ENCODE measurements at places on chromosomes 1 and 21.

DNA sequence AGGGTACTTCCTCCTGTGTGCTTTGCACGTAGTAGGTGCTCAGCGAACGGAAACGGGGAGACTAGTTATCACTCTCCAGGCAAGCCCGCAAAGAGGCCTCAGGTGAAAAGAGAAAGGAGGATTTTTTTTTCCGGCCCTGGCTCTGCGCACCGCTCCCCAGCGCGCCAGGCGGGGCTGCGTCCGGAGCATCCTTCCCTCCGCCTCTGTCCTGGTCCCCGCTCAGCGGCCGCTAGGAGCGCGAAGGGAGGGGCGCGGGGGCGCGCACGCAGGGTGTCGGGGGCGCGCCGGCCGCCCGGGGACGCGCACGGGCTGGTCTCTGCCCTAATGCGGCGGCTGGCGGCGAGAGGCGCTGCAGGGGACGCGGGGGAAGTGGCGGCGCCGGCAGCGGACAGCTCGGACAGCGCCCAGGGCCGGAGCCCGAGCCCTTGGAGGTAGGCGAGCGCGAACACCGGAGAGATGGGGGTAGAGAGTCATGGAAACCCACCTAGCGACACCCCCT lies 42.3 kb upstream of the NFASC start:
- peak; percentile 69 for DNase-seq

GRCh38 chr1:58333511-58333910 lies 213.0 kb downstream of the OMA1 start:
- DNase-seq: no peak

- DNase-seq: no peak
Observed at GRCh38 chr1:59816318-59816878, 1.6 kb downstream of the HOOK1 start.

DNA sequence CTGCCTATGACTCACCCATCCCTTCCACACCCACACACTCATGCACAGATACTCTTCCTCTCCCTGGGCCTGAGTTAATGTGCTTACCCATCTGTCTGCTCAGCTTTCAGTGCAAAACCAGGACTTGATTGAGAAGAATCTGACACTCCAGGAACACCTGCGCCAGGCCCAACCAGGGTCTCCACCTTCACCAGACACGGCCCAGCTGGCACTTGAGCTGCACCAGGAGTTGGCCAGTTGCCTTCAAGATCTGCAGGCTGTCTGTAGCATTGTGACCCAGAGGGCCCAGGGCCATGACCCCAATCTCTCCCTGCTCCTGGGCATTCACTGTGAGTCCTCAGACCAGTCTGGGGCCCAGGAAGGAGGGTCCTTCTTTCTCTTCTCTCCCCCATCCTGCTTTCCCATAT lies 3.5 kb upstream of the SH3BGRL3 start:
- DNase-seq: peak; percentile 59

DNA sequence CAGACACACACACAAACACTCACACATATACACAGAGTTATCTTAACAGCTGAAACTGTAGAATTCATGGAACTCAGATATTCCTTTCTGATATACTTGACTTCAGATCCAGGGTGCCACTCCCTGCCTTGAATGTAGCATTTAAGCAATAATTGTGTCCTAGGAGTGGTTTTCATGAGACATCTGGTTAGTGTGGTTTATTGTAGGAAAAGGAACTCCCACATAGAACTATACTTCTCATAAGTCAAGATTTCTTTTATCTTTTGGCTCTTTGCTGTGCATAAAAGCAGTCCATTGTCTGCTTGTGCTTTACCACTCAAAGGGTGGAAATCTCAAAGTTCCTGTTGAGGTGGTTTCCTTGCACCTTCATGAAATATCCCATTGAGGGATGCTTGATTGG lies 272.6 kb upstream of the SGIP1 start:
- no peak for DNase-seq

GRCh38 chr1:22835636-22836319 lies 125.1 kb downstream of the EPHB2 start:
- DNase-seq: no peak

DNA sequence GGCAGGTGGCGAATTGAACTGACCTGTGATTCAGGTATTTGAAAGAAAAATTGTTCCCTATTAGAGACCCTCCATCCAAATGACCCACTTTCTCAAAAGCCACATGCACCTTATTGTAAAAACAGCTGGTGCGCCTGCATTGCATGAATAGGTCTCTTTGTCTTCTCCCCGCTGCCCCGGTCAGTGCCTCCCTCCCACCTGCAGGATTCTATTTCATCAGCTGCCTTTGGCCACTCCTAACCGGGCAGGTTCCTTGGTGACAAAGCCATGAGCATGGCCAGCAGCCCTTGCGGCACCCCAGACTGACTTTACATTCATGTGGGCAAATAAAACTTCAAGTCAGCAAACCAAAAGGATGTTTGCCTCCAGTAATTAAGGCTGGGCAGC lies 6.4 kb downstream of the TMPRSS3 start:
- DNase-seq: no peak

GRCh38 chr1:28517649-28517999 lies 11.8 kb downstream of the RCC1 start:
- DNase-seq: no peak

DNA sequence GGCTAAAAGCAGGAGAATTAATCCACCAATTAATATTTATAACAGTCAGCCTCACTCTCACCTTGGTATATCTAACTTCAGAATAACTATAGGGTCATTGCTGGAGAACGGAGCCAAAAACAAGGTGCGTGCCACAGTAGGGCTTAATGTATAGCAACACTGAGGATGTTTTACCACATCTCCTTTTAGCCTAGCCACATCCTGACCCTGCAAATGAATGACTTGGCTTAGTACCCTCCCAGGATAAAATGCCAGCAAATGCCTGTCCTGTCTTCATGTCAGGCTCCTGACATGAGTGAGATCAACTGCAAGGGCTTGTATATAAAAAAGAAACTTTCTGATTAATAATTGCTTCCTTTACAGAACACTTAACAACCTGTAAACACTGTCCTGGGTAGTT lies 2.7 kb upstream of the CDC42BPA start:
- no peak for DNase-seq

- DNase-seq: no peak
Observed at GRCh38 chr21:45821315-45821962, 160.1 kb upstream of the COL6A1 start.

DNA sequence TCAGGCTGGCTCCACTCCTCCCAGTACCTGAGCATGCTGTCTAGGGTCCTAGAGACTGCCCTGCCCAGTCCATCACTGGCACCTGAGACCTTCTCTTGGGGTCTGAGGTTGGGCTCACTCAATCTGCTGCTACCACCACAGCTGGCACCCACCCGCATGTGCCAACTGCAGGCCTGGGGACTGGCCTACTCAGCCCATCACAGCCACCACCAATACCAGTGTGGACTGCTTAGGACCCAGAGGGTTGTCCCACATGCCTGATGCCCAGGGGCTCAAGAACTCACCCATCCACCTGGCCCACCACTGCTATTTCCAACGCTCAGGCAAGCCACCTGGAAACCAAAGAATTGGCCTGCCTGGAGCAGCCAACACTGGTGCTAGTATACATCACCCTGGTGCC lies 63.5 kb downstream of the CYP4B1 start:
- no peak for DNase-seq

GRCh38 chr1:164598719-164599118 lies 39.7 kb downstream of the PBX1 start:
- DNase-seq: peak; percentile 59

- no peak for DNase-seq
Observed at GRCh38 chr1:41532206-41532975, 47.9 kb upstream of the EDN2 start.

DNA sequence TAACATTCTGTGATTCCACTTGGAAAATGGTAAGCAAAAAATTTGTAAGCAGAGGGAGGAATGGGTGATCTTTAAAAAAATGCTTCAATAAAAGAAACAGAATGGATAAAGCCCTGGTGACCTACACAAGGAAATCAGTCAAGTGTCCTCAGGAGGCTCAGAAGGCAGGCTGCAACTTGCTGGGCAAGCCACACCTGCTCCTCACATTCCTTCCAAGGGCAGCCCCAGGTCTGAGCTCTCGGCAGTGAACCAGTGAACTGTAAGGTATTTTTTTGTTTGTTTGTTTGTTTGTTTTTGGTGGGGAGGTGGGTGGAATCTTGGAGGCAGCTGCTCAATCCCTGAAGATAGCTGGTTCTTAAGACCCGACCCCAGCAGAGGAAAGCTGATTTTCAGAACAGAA lies 4.4 kb downstream of the TACSTD2 start:
- no peak for DNase-seq

- DNase-seq: peak; percentile 55
Observed at GRCh38 chr21:38352536-38353219, 95.9 kb downstream of the KCNJ15 start.

GRCh38 chr1:243723050-243723449 lies 127.0 kb downstream of the AKT3 start:
- DNase-seq: no peak

DNA sequence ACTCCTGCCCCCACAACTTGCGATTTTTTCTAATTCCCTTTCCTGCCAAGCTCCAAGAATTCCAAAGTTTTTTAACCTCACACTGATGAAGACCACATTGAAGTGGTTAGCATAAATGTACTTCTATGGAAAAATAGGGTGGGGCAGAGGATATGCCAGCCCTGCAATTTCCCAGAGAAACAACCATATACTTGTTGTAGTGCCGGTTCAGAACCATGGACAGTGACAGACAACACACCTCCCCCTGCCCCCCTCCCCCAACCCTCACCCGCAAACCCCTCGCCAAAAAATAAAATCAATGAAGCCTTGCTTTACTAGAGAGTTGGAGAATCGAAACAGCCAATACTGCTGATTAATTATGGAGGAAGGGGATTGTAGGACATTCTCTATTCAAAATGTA lies 109.5 kb upstream of the GRIK3 start:
- DNase-seq: no peak

DNA sequence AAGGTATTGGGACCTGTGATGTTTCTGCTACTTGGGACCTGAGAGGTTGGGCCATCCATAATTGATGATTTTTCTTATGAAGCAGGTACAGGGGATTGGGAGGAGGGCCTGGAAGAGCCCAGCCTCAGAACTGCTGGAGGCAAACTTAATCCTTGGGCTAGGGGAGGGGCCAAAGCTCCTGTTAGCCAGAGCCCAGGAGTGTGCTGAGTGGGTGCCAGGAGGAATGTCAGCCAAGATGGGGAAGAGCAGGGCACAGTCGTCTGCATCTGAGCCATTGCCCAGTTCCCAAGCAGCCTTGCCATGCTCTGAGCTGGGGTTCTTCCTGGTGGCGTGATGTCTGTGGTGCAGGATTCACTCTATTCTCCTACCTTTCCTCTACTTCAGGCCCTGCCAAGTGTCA lies 5.8 kb downstream of the MAPKAPK2 start:
- DNase-seq: no peak
